ENCODE measurements at places on chromosomes 3 and 15.

GRCh38 chr15:75397494-75397893 lies 29.1 kb upstream of the MAN2C1 start:
- DNase-seq, result no peak

DNA sequence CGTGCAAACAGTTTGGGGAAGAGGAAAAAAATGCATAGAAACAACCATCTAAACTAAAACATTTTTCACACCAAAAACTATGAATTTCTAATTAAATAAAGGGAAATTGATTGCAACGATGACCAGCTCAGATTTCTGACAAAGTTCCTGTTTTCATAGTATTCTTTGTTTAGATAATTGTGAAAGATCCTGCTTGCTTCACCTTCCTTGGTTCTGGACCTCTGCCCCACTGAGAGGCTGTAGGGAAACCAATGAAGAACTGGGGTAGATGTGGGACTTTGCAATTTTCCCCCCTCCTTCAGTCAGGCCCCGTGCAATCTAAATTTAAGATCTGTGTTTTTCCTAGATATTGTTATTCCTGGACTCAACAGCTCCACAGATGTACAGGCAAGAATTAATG lies 13.8 kb upstream of the TEX264 start:
- no peak for DNase-seq

GRCh38 chr3:123341-123740 lies 73.2 kb upstream of the CHL1 start:
- DNase-seq, result no peak

GRCh38 chr3:72185549-72186399 lies 400.8 kb upstream of the PROK2 start:
- no peak for DNase-seq

DNA sequence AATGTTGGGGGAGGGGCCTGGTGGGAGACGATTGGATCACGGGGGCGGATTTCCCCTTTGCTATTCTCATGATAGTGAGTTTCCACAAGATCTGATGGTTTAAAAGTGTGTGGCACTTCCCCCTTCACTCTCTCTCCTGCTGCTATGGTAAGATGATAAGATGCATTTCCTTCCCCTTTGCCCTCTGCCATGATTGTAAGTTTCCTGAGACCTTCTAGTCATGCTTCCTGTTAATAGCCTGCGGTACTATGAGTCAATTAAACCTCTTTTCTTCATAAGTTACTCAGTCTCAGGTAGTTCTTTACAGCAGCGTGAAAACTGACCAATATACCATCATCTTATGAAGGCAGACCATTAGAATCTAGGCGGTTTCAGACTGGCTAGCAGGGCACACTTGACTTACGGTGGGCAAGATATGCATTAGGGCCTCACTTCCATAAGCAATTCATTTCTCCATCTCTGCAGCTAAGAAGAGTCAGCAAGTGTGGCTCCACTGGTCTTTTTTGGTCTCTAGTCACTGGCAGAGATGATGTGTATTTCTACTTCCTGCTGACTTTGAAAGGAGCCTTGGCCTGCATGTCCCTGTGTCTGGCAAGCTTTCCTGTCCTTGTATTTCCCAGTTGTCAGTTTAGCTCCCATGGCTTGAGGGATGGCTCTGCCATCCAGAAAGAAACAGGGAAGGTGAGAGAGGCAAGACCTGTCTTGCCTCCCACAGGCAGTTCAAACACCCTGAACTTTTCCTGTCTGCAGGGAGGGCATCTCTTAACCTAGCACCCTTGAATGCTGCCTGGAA lies 109.0 kb upstream of the ADAMTS9 start:
- no peak for DNase-seq

GRCh38 chr3:62249484-62249776 lies 123.9 kb downstream of the FEZF2 start:
- DNase-seq, result no peak

GRCh38 chr3:32413845-32414521 lies 22.3 kb downstream of the CMTM7 start:
- DNase-seq, result no peak

- no peak for DNase-seq
These were observed 24.4 kb upstream of the GOLM2 start for GRCh38 chr15:44264148-44264547.

DNA sequence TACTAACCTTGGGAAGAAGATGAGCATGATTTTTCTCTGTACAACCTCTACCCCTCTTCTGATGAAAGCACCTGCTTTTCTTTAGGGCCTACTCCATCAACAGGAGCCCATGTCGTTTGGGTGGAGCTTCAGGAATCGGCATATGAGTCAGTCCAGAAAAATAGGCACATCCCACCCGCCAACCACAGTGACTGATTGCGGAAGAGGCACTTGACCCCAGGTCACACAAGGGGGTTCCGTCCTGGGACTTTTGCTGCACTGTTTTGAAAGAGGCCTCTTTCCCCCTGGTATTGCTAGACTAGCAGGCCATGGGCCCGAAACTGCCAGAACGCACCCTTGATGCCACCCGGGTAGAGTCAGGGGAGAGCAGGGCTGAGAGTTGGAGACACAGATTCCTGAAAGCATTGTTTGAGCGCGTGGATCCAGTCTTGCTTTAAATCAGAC lies 19.3 kb upstream of the NRROS start:
- DNase-seq, result no peak

DNA sequence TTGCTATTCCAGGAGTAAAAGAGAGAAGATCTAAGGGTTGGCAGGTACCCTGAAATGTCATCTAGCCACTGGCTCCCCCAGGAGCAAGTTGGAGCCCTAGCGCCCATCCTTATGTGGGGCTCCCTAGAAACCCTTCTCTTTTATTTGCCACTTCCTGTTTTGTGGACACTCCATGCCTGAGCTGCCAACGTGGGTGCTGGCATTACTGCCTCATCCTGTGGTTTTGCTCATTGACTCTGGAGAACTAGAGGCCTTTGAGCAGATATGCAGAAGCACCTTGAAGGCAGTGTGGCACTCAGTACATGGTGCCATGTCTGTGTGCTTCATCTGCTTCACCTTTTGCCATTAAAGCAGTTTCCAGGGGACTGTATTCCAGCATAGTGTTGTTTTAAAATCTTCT lies 8.1 kb downstream of the EDEM1 start:
- no peak for DNase-seq

GRCh38 chr3:174268586-174268985 lies 590.5 kb upstream of the NAALADL2 start:
- no peak for DNase-seq

DNA sequence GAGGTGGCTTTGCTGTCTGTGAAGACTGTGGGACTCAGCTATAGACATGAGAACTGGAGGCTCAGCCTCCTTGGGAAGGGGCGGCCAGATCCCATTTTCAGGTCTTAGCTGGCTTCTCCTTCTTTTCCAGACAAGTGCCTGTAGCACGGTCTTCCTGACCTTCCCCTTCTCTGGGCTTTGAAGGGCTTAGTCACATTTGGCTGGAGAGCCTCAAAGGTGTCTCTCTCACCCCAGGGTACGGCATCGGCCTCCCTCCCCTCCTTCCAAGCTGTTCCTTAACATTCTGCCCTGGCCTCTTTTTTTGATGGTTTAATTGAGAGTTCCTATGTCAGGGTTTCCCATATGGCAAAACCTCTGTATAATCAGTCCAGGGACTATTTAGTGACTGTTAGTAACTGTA lies 242.7 kb downstream of the THSD4 start:
- DNase-seq, result no peak

GRCh38 chr3:30505866-30506520 lies 100.4 kb upstream of the TGFBR2 start:
- no peak for DNase-seq

GRCh38 chr3:107664614-107665013 lies 141.9 kb downstream of the BBX start:
- DNase-seq, result no peak

GRCh38 chr3:30354972-30355371 lies 251.4 kb upstream of the TGFBR2 start:
- peak; percentile 78 for DNase-seq

GRCh38 chr3:127042634-127043033 lies 59.7 kb downstream of the PLXNA1 start:
- no peak for DNase-seq

DNA sequence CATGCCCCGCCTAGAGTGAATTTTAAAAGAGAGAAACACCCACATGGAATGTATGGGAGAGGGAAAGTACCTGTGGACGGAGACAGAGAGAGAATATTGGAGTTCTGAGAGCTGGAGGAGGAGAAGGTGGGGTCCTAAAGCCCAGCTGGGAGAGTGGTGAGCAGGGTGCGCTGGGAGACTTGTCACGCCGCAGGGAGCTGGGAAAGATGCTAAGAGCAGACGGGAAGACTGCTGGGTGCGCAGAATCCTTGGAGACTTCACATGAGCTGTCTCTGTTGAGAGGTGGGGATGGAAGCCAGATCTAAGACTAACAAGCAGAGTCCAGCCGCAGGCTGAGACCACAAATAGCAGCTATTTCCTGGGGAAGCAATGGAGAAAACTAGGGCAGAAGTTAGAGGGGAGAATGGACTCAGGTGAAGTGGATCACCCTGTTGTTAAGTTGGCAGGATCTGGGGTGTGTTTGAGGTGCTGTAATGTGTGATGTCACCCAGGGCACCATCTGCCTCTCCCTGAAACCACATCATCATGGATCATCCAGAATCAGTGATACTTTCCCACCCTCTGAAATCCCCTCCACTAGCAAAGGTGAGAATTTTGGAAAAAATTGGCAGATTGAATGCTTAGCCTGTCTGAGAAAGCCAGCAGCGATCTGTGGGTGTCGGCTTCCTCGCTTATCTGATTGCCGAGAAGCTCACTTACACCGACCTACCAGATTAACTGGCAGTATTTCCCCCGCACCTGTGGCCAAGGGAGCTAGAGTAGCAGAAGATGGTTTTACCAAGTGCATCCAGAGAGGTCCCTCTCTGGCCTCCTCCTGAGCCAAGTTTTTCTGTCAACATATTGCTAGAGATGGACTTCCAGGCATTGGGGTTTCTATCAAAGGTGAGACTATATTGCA lies 174.8 kb upstream of the BHLHE40 start:
- DNase-seq, result no peak

- DNase-seq, result no peak
These were observed 27.5 kb downstream of the APBA2 start for GRCh38 chr15:28913171-28913765.

DNA sequence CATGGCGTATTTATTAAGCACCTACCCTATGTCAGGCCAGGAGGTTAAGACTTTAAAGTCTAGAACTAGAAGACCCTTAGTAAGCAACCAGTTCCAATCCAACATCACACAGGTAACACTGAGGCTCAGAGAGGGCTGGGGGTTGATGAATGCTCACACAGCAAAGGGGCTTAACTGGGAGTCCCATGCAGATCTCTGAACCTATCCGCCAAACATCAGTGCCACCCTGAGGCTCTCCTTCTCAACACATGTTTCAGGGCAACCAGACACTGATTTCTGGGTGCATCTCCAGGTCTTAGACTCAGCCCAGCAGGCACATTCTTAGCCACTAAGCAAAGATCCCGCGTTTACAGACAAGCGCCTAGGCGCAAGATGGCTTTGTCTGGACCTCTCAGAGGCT lies 92.0 kb upstream of the SLC6A11 start:
- no peak for DNase-seq

- no peak for DNase-seq
These were observed 67.2 kb downstream of the LIPC start for GRCh38 chr15:58498821-58499580.

GRCh38 chr3:171156401-171157010 lies 130.0 kb upstream of the SLC2A2 start:
- no peak for DNase-seq

GRCh38 chr15:68706931-68707330 lies 113.8 kb downstream of the ANP32A start:
- no peak for DNase-seq

DNA sequence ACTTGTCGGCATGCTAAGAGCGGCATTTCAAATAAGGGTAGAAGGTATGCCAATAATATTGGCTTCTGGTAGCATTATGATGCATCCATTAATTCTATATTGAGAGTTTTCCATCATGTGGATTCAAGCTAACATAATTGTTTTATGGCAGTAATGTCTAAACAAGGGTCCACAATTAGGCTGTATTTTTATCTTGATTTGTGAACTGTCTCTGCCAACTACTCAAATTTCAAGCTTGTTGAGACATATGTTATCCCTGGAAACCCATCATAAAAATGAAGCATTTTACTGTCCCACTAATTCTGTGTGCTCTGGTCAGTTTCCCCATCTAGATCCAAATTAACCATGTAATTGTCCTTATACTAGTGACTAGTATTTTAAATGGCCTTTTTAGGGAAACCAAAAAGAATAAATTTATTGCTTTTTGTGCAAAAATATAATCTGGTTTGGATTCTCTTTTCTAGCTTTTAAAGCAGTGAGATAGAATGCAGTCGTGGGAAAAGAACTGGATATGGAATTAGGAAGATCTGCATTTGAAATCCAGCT lies 1.2 kb upstream of the OSTN start:
- no peak for DNase-seq

- DNase-seq, result no peak
These were observed 31.5 kb downstream of the FEM1B start for GRCh38 chr15:68309024-68309423.
